ENCODE measurements at places on chromosomes 11 and 22.

DNA sequence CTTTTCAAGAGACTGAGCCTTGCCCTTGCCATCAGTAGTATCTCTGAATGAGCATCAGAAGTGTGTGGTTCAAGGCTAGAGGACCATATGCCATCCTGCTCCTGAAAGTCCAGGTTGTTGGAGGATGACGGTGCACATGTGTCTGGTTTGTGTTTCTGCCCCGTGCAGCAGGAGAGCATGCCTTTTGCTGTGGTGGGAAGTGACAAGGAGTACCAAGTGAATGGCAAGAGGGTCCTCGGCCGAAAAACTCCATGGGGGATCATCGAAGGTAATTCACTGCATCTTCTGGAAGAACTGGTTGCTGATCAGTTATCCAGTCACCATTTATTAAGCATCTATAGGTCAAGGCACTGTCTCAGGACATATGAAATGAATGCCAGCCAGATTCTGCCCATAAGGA lies 6.1 kb upstream of the WBP2NL start:
- DNase-seq = no peak
- H3K27me3 ChIP-seq = no peaks in the 10 kb centered on the region
- no peaks in the 10 kb centered on the region for H3K36me3 ChIP-seq
- H3K4me1 ChIP-seq = no peaks in the 10 kb centered on the region

- peaks cover under 1% of the 10 kb centered on the region for H3K27me3 ChIP-seq
- H3K4me1 ChIP-seq = no peaks in the 10 kb centered on the region
- H3K36me3 ChIP-seq = no peaks in the 10 kb centered on the region
- no peak overlapping the region for H3K4me3 ChIP-seq
These were observed 71.4 kb downstream of the CHST1 start for GRCh38 chr11:45593992-45594391.

DNA sequence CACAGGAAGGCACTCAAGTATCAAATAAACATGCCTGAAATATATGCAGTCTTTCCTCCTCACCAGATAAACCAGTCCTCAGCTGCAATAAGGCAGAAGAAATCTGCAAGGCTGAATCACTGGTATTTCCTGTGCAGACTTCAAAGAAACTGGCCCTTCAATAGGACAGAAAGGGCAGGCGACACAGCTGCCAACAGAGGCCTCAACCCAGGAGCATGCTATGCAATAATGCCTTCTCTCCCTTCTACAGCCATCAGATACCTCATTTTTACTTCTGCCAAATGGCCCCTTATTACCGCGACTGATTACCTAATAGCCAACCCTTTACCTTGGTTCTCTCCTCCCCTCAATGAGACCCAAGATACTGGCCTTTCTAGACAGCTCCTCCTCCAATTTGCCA lies 8.0 kb downstream of the NUMA1 start:
- DNase-seq = peak; percentile 21
- H3K4me3 ChIP-seq = no peak overlapping the region
- H3K27me3 ChIP-seq = no peaks in the 10 kb centered on the region
- H3K4me1 ChIP-seq = peaks cover 43% of the 10 kb centered on the region

GRCh38 chr11:34284156-34284555 lies 73.7 kb downstream of the ABTB2 start:
- H3K36me3 ChIP-seq = no peaks in the 10 kb centered on the region
- no peak for DNase-seq
- H3K27me3 ChIP-seq = no peaks in the 10 kb centered on the region
- H3K27ac ChIP-seq = no peak overlapping the region
- peaks cover 16% of the 10 kb centered on the region for H3K4me1 ChIP-seq

- DNase-seq = no peak
- peaks cover 18% of the 10 kb centered on the region for H3K4me1 ChIP-seq
- H3K4me3 ChIP-seq = no peak overlapping the region
These were observed 34.6 kb downstream of the BBOX1 start for GRCh38 chr11:27075192-27075591.

DNA sequence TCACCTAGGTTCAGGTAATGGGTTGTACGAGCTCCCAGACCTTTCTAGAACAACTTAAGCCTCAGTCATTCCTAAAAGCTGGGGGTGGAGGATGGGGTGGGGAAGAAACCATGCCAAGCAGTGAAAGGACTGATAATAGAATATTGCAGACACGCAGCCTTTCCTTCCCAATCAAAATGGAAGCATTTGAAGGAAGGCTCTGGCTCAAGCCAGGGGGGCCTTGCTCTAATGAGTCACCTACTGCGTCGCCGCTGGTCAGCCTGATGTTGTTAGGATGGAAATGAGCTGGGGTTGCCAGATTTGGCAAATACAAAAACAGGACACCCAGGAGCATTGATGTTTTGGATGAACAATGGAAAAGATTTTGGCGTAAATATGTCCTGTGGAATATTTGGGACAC lies 6.2 kb downstream of the SYT12 start:
- H3K27me3 ChIP-seq = peaks cover 19% of the 10 kb centered on the region
- H3K4me1 ChIP-seq = no peaks in the 10 kb centered on the region
- H3K4me3 ChIP-seq = no peak overlapping the region
- no peaks in the 10 kb centered on the region for H3K36me3 ChIP-seq

DNA sequence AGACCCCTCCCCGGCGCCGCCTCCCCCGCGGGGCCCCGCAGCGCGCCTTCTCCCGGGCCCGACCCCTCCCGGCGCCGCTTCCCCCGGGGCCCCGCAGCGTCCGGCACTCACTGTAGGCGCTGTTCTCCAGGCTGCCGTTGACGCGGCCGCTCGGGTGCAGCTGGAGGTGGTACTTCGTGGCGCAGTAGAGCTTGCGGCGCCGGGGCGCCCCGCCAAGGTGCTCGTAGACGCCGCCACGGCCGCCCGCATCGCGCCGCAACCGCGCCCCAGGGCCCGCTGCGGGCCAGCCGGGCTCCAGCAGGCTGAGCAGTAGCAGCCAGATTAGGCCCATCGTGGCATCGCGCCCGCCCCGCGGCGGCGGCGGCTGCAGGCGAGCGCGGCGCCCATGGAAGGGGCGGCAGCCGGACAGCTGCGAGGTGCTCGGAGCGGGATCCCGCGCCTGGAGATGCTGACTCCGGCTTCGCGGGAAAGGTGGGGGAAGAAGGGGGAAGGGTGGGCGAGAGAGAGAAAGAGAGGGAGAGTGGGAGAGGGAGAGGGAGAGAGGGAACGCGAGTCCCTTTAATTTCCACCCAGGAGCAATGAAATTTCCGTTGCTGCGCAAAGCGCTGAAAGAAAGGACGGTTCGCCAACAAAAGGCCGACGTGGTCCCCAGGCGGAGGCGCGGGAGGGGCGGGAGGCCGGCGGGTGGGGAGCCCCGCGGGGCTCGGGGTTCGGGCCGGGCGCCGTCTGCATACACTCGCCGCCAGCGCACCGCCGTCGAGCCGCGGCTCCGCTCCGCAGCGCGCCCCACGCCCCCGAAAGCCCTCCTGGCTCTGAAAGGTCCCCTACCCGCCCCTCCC lies at the start of gene FGF3:
Gene FGF3, minus strand, starts transcription at position 814 of the 839 bp plus-strand sequence. Its CDS starts 483 bp downstream, at position 331.
- no peak within 1 kb of the TSS for H3K27ac ChIP-seq
- H3K4me3 ChIP-seq = peak within 1 kb of the TSS; percentile 51
- H3K36me3 ChIP-seq = no peaks in the 10 kb centered on the region

- H3K27ac ChIP-seq = no peak overlapping the region
- no peaks in the 10 kb centered on the region for H3K4me1 ChIP-seq
- no peaks in the 10 kb centered on the region for H3K27me3 ChIP-seq
- H3K4me3 ChIP-seq = no peak overlapping the region
- H3K36me3 ChIP-seq = no peaks in the 10 kb centered on the region
These were observed 43.3 kb downstream of the ENDOD1 start for GRCh38 chr11:95132956-95133355.

- no peak for DNase-seq
- no peaks in the 10 kb centered on the region for H3K36me3 ChIP-seq
- no peak overlapping the region for H3K27ac ChIP-seq
- no peaks in the 10 kb centered on the region for H3K4me1 ChIP-seq
These were observed 69.7 kb downstream of the ETS1 start for GRCh38 chr11:128517451-128518230.

DNA sequence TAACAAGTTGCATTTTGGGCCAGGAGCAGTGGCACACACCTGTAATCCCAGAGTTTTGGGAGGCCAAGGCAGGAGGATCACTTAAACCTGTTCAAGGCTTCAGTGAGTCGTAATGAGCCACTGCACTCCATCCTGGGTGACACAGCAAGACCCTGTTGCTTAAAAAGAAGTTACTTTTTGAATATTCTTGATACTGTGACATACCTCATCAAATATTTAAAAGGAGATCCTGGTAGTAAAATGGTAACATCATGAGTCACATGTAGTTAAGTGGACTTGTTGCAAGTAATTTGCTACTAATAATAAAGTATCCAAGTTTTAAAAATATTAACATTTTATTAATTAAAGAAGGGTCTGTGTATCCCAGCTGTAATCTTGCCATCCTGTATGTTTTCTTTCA lies 18.3 kb downstream of the HMGXB4 start:
- DNase-seq = no peak
- no peak overlapping the region for H3K4me3 ChIP-seq
- H3K4me1 ChIP-seq = no peaks in the 10 kb centered on the region
- peaks cover 14% of the 10 kb centered on the region for H3K36me3 ChIP-seq

DNA sequence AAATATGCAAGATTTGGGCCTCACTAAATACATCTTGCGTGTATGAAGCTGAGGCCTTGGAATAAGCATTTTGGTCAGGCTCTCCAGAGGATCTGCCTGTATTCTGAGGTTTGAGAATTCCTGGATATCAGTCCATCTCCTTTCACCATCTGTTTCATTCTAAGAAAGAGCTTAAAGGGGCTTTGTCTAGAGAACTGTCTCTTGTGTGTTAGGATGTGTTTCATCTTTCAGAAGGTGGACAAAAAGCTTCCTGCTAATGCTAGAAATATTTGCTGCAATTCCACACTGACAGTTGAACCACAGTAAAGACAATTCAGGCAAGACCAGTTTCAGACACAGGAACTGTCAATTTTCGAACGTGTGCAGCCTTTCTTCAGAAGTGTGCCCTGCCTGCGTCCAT lies 185.4 kb downstream of the DBX1 start:
- no peaks in the 10 kb centered on the region for H3K4me1 ChIP-seq
- H3K36me3 ChIP-seq = no peaks in the 10 kb centered on the region
- H3K27ac ChIP-seq = no peak overlapping the region
- no peak for DNase-seq
- H3K27me3 ChIP-seq = no peaks in the 10 kb centered on the region

- no peak overlapping the region for H3K4me3 ChIP-seq
- H3K27me3 ChIP-seq = no peaks in the 10 kb centered on the region
- H3K36me3 ChIP-seq = no peaks in the 10 kb centered on the region
- H3K4me1 ChIP-seq = peaks cover 39% of the 10 kb centered on the region
- no peak for DNase-seq
- no peak overlapping the region for H3K27ac ChIP-seq
These were observed 9.6 kb downstream of the POU2F3 start for GRCh38 chr11:120249279-120250262.

- H3K27ac ChIP-seq = no peak overlapping the region
- H3K4me3 ChIP-seq = no peak overlapping the region
- no peaks in the 10 kb centered on the region for H3K36me3 ChIP-seq
- H3K4me1 ChIP-seq = peaks cover 3% of the 10 kb centered on the region
- no peaks in the 10 kb centered on the region for H3K27me3 ChIP-seq
- DNase-seq = no peak
These were observed 141.3 kb downstream of the NAV2 start for GRCh38 chr11:19853920-19854319.

DNA sequence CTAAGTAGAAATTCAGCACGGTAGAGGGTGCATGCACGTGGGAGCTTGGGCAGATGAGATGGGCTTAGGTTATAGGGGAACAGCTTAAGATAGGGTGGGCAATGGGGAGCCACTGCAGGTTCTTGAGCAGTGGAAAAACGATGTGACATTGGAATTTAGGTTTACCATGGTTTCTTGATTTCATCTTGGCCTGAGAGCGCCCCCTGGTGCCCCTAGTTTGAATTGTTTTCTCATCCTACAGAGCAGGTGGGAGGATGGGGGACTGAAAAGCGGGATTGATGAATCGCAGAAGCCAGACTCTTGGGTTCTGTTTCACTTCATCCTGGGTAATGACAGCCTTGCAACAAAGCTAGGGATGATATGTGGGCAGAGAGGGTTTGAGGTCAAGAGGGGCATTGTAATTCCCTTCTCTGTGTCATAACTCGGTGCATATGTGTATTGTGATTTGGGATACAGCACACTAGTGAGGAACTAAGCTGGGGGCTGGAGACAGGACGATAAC lies 6.7 kb upstream of the MCAM start:
- H3K36me3 ChIP-seq = no peaks in the 10 kb centered on the region
- H3K4me3 ChIP-seq = no peak overlapping the region
- DNase-seq = peak; percentile 81
- no peak overlapping the region for H3K27ac ChIP-seq
- no peaks in the 10 kb centered on the region for H3K27me3 ChIP-seq

- H3K27ac ChIP-seq = no peak overlapping the region
- H3K36me3 ChIP-seq = no peaks in the 10 kb centered on the region
- no peaks in the 10 kb centered on the region for H3K4me1 ChIP-seq
- DNase-seq = no peak
- H3K4me3 ChIP-seq = no peak overlapping the region
These were observed 30.0 kb downstream of the NAT10 start for GRCh38 chr11:34135439-34135838.

- DNase-seq = no peak
- no peak overlapping the region for H3K4me3 ChIP-seq
- H3K36me3 ChIP-seq = no peaks in the 10 kb centered on the region
- no peaks in the 10 kb centered on the region for H3K27me3 ChIP-seq
These were observed 6.7 kb downstream of the CENPM start for GRCh38 chr22:41939981-41940831.

- no peaks in the 10 kb centered on the region for H3K27me3 ChIP-seq
- H3K27ac ChIP-seq = no peak overlapping the region
- H3K4me1 ChIP-seq = peaks cover 12% of the 10 kb centered on the region
- DNase-seq = no peak
These were observed 18.4 kb downstream of the ABTB2 start for GRCh38 chr11:34339149-34340064.

DNA sequence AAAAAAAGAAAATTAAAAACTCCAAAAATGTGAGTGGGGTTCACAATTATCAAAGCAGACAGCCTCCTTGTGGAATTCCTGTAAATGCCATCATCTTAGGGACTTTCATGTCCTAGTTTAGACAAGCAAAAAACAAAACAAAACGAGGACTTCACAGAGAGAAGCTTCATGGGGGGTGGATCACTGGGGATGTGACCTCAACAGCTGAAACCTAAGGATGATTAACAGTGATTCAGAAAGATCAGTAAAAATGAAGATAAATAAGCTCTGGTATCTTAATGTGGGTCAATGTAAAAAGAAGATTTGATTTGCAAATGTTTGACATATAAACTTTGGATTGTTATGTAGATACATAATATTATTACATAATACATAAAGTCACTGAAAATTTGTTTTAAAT lies 8.1 kb upstream of the OR10W1 start:
- no peaks in the 10 kb centered on the region for H3K4me1 ChIP-seq
- no peaks in the 10 kb centered on the region for H3K36me3 ChIP-seq
- H3K4me3 ChIP-seq = no peak overlapping the region
- H3K27me3 ChIP-seq = no peaks in the 10 kb centered on the region
- no peak overlapping the region for H3K27ac ChIP-seq
